ENCODE measurements at places on chromosomes 1 and 21.

DNA sequence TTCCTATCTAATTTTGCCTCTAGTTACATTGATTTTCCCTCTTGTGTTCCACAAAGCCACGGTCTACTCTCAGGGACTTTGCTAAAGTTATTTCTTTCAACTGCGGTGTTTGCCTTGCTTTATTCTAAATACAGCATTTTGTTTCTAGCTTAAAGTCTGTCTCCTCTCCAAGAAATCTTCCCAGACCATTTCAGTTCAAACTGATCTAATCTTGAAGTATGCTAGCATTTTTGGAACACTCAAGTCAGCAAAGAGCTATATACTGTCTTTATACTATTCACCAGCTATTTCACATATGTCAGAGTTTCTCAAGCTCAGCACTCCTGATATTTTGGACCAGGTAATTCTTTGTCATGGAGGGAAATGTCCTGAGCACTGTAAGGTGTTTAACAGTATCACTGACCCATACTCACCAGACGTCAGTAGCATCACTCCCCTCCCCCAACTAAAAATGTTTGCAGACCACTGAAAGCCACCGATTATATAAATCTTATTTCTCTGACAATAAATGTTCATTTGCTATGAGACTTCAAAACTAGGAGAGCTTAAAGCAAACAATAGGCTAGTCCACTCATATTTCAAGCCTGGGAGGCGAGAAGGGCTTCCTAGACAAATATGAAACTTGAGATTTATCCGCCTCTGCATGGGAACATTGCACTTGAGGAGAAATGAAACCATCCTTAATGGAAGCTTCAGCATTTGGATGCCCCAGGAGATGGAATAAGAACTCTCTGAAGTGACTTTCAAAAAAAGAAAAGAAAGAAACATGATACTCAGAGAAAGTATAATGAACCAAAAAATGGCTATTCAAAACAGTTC lies 81.1 kb downstream of the KIAA0319L start:
- DNase-seq, result no peak

- no peak for DNase-seq
Measured at GRCh38 chr1:66598670-66599069, 64.7 kb downstream of the SGIP1 start.

GRCh38 chr1:160005070-160005469 lies 26.7 kb downstream of the PIGM start:
- no peak for DNase-seq

DNA sequence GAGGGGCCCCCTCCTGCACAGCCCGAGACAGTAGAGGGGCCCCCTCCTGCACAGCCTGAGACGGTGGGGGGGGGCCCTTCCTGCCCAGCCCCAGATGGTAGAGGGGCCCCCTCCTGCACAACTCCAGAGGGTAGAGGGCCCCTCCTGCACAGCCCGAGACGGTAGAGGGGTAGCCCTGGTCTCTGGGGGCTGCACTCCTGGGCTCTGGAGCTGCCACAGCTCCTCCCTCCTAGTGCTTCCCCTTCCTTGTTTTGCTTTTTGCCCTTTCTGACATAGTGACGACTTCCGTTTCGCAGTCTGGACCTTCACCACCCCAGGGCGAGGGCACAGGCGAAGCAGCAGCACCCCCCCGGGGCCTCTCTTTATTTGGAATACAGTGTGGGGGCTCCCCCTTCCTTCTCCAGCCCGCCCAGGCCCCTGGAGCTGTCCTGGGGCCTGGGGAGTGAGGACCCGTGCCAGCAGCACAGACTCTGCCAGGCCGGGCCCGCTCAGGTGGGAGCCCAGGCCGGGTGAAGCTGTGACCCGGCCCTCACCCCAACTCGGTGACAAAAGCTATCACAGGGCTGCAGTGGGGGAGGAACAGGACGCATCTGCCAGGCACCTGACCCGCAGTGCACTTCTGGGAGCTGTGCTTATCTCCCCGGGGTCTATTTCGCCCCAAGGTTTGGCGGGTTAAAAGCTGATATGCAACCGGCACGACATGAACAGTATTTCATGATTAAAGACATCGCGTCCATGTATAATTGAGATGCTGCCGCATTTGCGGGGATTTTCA lies 1.1 kb upstream of the PRXL2B start:
- DNase-seq, result no peak

DNA sequence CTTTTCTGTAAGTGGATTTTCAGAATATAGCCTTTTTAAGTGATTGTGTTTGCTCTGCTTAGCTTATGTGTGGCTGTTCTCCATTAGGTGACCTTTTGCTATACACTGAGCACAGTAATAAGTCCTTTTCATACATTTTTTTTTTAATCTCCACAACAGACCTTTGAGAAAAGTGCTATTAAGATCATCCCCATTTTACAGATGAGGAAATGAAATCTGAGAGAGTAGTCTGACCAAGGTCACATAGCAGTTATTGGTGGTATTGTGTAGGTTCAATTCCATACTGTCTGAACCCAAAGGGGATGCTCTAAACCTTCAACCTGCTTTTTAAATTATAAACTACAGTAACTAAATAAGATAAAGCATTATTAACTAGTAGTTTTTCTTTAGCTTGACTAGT lies 1.7 kb downstream of the PRRC2C start:
- DNase-seq, result no peak
